ENCODE measurements at places on chromosomes 1 and 21.
A peak's percentile ranks its signal among the peaks of the same experiment; 100 is the strongest.

DNA sequence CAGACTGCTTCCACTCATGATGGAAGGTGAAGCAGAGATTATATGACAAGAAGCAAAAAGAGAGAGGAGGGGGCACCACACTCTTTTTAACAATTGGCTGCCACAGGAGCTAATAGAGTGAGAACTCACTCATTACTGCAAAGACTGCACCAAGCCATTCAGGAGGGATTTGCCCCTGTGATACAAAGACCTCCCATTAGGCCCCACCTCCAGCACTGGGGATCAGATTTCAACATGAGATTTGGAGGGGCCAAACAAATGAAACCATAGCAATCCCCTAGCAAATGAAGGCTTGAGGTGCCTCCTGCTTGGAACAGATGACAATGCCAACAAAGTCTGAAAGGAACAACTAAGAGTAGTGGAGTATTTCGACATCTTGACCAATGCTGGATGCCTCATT lies 122.5 kb upstream of the COA6 start:
- no peak for DNase-seq

GRCh38 chr1:2347896-2348295 lies 43.5 kb downstream of the MORN1 start:
- DNase-seq, result no peak

DNA sequence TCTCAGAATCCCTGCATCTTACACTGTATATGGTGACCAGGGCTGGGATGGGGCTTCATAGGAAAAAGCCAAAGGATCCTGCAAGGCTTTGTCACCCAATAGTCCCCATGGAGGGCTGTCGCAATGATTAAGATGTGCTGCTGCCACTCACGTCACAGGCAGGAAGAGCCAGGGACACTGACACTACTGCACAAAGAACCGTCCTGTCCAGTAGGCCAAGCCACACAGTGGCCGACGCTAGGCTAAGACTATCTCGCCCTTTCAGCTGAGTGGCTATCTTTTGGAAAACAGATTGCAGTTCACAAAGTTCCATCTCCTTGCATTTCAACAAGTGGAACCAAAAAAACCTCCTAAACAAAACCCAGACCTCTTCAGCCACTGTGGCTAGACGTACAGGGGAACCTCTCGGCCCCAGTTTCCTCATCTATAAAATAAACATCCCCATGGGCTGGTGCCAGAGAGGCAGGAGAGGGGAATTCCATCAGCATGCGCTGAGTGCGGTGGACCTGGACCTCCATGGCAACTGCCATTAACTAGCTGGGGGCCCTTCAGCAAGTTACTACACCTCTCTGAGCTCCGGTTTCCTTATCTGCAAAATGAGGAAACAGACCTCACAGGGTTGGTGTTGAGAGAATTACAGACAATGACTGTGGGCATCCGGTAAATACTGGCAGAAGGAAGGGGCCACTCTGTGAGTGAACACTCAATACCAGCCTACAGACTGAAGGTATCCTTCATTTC lies 8.7 kb downstream of the CAPZB start:
- no peak for DNase-seq

- no peak for DNase-seq
These were observed 1.8 kb upstream of the CKS1B start for GRCh38 chr1:154972517-154973343.

GRCh38 chr1:240985081-240985480 lies 371.9 kb downstream of the RGS7 start:
- no peak for DNase-seq

DNA sequence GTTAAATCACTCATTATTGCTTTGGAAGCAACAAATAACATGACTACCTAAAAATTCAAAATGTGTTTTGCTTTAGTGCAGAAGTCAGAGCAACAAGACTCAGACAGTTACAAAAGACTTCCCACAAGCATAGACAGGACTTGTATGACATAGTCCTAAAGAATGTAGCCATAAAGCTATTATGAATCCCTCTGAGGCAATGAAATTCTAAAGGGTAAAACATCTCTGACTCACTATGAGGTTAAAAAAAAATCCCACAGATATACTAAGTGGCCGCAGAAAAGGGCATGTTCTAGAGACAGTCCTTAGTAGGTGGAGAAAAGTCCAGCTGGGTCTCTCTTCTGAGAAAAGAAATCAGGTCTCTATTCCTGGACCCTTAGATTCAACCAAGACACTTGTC lies 4.9 kb downstream of the PRKAB2 start:
- no peak for DNase-seq

DNA sequence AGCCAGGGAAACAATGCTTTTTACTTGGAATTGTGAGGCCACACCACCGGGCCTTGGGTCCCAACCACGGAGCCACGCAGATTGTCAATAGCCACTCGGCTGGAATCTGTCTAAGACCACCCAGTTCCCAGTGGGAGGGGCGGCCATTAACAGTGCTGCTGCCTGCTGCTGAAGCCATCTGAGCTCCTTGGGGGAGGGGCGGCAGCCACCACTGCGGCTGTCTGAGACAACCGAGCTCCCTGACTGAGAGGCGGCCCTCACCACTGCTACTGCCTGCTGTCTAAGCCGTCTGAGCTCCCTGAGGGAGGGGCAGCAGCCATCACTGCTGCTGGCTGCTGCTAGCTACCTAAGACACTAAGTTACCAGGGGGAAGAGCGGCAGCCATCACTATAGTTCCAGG lies 64.3 kb downstream of the DMRTA2 start:
- no peak for DNase-seq

GRCh38 chr1:66752671-66753371 lies 562 bp downstream of the DYNLT5 start:
- no peak for DNase-seq

DNA sequence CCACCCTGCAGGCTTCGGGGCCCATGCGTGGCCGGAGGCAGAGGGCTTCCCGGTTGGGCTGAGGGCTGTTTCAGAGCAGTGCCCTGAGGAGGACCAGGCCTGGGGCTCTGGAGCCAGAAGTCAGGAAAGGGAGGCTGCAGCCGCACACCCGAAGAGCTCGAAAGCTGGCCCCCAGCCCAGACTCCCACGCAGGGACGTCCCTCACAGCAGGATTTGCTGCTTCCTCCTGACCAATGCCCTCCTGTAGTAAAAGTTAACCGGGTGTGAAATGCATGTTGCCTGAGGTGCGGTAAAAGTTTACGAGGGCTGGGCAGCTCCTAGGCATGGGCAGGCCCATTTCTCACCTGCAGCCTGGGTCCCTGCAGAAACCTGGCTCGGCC lies 101.5 kb upstream of the ARHGEF16 start:
- DNase-seq, result no peak

DNA sequence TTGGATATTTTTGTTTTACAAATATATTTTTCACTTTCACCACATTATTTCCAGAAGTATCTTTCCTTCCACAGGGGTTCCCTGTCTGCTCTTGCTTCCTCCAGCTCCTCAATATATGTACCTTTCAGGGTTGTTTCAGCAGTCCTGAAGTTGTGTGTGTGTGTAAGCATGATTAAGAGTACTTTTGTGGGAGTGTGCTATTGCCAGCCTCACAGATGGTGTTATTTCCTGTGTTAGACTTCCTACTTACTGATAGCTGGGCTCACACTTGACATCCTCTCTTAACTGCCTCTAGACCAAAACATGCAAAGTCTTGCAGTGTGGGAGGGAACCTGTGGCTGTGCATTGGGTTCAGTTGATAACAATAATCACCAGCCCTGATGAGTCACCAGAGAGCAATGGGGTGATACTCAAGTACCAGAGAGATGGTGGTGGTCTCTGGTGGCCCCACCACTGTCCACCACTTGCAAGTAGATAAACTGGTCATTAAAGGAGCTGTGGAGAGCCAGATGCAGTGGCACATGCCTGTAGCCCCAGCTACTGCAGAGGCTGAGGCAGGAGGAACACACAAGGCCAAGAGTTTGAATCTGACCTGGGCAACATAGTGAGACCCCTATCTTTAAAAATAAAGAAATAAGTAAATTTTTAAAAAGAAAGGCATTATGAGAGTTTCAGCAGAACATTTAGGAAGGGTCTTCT lies 126.7 kb downstream of the NR5A2 start:
- DNase-seq, result peak; percentile 36

DNA sequence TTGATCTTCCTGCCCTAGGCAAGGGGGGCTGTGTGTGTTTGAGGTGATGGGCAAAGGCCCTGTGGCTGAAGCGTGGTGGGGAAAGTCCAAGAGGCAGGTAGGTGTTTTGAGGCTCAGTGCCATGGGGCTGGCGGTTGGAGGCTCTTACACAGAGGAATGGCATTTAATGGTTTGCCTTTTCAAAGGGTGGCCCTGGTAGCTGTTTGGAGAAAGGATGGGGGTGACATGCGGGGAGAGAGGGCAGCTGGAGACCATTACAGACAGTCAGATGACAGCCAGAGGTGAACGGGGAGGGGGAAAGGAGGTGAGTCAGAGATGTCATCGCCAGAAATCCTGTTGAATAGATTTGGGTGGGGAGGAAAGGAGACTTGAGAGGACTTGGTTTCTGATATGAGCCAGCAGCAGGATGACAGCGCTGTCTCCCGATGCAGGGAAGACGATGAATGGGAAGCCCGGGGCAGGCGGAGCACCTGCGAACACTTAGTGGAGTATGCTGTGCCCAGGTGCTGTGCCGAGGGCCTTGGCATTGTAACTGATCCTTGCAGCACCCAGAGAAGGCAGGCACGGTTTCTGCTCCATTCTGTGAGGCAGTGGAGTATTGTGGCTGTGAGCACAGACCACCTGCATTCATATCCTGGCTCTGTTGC lies 56.3 kb downstream of the MAN1C1 start:
- no peak for DNase-seq

- no peak for DNase-seq
These were observed 45.4 kb downstream of the PLEKHA6 start for GRCh38 chr1:204314171-204314892.

GRCh38 chr1:245306628-245307410 lies 152.0 kb downstream of the KIF26B start:
- no peak for DNase-seq
